ENCODE measurements at places on chromosomes 3 and 15.

- peak; percentile 97 for DNase-seq
Measured at GRCh38 chr15:64893481-64894394, 18.0 kb upstream of the ANKDD1A start.

- DNase-seq: no peak
Measured at GRCh38 chr3:114942773-114943172, 204.3 kb downstream of the ZBTB20 start.

- no peak for DNase-seq
Measured at GRCh38 chr3:5165698-5166097, 21.8 kb upstream of the EDEM1 start.

GRCh38 chr15:89991312-89991711 is 9.8 kb upstream of the ZNF710 start:
- DNase-seq: no peak

DNA sequence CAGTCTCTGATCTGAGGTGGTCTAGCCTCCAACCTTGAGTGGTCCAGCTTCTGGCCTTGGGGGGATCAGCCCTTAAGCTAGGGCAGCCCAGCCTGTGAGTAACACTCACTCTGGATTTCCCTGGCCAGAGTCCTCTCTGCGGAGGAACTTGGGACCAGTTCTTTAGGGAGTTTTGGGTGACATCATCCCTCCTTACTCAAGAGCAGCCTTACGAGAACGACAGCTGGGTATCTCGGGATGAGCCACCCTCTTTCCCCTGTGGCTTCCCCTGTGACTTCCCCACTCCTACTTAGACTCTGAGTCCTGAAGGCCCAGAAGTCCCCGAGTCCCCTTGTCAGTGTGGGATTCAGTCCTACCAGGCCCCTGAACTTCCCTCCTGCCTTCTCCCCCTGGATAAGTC is 10.2 kb upstream of the PLXND1 start:
- DNase-seq: peak; percentile 45

DNA sequence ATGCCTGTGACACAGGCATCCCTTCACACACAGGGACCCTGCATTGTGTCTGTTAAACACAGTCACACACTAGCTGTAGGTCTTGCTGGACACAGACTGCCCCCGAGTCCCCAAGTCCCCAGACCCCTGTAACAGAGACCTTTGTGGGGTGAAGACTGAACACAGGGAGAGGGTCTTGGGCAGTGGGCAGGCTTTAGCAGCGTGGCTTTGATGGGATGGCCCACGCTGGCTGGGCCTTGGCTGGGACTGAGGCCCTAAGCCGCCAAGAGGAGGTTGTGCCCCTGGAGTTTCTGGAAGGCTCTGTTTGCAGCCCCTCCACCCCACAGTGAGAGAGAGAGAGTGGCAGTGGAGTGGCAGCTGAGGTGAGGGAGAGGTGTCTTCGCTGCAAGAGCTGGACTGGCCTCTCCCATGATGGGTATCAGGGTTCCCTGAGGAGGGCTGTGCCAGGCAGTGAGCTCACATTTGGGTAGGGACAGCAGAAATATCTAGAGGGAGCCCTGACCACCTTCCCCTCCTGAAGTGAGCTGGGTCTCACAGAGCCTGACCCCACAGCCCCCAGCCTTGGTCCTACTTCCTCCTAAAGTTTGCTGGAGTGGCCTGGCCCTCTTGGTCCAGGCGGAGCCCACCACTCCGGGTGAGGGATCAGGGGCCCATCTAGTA is 635 bp upstream of the VILL start:
- DNase-seq: no peak

GRCh38 chr3:143063018-143063417 is 56.6 kb upstream of the CHST2 start:
- no peak for DNase-seq

- DNase-seq: no peak
Measured at GRCh38 chr15:74505837-74506514, 35.0 kb upstream of the ARID3B start.

GRCh38 chr3:159865041-159865579 is 123.5 kb upstream of the IL12A start:
- no peak for DNase-seq

GRCh38 chr3:106160396-106160795 is 291.6 kb upstream of the CBLB start:
- no peak for DNase-seq

GRCh38 chr3:97021778-97022177 is 207.4 kb downstream of the EPHA6 start:
- DNase-seq: no peak

DNA sequence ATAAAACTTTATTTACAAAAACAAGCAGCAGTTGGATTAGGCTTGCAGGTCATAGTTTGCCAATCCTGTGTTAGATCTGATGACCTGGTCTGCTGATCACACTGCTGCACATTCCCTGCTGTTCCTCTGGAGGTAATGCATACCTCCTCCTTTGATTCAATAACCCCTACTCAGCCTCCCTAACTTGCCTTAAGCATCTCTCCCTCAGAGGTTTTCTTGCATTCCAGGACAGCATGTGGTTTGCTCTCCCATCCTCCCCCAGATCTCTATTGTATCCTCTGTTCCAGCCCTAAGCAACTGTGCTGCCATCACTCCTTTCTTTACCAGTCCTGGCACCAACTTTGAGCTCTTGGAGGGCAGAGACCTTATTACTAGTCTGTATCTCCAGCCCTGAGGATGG is 63.4 kb downstream of the CACNA2D3 start:
- DNase-seq: no peak

- DNase-seq: no peak
Measured at GRCh38 chr15:39358441-39359041, 222.3 kb upstream of the THBS1 start.

DNA sequence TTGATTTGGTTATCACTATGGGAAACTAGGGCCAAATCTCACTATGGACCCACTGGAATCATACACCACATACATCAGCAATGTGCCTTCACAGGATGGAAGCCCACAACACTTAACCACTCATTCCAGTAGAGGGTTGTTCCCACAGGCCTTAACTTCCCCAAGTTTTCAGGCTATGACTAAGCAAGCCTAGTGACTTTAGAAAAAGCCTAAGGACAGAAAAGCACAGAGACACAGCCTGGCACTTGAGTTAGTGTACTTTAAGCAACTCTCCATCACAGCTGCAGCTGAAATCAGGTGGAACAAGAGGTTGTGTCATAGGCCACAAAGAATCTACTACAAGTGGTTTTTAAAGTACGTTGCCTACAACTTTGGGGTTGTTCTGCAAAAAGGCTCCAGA is 128.7 kb downstream of the LRRN1 start:
- DNase-seq: no peak

DNA sequence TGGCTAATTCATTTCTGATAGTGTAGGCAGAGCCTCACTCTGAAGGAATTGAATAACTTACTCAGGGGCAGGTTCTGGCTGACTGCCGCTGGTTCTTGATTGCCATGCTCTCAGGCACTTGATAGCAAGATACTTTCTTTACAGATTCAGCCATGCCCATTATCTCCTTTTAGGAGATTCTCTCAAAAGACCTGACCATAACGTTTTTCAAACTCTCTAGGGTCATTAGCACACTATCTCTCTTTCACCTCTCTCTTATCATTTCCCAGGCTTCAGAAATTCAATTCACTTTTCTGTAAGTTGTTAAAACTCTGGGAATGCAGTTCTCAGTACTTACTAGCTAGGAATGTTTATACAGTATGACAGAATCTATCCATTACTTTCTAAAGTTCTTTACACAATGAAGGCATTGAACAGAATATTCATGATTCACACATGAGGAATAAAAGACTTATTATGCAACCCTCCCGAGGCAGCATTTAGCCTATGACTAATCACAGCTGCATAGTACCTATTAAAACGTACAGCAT is 850.3 kb upstream of the CADM2 start:
- DNase-seq: no peak

- DNase-seq: no peak
Measured at GRCh38 chr15:95825671-95826411, 504.7 kb upstream of the NR2F2 start.

DNA sequence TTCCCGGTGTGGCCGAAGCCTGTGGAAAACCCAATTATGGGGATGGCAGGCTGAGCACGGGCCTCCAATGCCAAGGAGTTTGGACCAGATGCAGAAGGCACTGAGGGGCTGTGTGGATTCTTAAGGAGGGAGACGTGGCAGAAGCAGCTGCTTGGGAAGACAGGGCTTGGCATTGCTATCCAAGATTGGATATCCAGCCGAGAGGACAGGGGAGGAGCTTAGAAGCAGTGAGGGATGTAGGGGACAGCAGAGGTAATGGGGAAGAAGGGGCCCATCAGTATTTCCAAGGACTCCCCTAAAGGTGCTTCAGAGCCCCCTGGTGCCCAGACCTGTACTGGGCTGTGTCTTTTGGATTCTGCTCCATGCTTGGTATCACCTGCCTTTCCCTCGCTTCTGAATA is 112.8 kb upstream of the TLE3 start:
- DNase-seq: no peak

DNA sequence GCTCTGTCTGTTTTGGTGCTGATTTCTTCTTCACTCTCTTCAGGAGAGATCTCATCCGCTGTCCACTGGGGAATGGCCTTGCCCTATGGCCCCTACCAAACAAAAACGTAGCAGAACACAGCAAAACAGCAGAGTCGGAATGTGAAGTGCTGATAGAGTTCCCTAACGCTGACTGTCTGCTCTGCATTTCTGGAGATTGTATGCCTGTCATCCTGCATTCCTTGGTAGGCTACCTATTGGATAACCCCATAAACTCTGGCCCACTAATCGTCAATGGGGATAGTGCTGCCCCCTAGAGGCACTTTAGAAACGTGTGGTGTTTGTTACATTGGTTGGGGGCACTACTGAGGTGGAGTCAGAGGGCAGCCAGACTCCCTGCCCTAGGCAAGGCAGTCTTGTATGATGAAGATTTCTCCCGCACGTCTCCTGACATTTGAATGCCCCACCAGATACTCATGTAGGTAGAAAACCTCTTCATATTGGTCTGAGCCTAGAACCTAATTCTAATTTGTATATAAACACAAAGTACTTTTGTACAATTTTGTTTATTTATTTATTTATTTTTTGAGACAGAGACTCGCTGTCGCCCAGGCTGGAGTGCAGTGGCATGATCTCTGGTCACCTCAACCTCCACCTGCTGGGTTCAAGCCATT is 15.6 kb upstream of the MAGEF1 start:
- peak; percentile 59 for DNase-seq

DNA sequence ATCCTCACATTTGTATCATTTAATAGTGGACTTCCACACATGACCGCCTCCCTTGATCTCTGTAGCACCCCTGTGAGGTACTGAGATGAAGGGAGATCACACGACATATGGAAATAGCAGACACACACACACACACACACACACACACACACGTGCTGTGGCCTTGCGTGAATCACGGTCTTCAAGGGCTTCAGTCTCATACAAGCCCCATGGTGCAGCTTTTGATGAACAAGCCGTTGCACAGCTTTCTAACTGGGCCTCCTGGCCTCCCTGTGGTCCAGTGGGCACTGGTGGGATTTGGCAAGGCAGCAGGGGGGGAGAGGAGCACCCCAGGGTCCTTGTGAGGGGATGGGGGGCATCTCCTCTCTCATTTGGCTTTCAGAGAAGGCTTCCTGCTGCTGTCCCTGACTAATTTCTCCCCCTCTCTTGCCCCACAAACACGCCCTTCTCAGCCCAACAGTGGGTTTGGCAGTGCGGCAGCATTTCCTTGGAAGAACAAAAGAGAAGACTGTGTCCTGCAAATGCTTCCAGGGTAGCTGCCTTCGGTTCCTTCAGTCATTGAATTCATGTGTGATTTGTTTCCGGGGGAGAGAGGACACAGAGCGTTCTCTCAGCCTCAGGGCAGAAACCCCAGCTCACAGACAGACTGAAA is 98.7 kb downstream of the SMAD6 start:
- DNase-seq: no peak

GRCh38 chr15:33154351-33155166 is 40.0 kb downstream of the FMN1 start:
- DNase-seq: peak; percentile 66

- DNase-seq: no peak
Measured at GRCh38 chr15:101243420-101243819, 8.4 kb downstream of the CHSY1 start.

- no peak for DNase-seq
Measured at GRCh38 chr3:141448606-141449220, 38.1 kb upstream of the RASA2 start.

GRCh38 chr3:6132684-6133432 is 728.1 kb upstream of the GRM7 start:
- no peak for DNase-seq

GRCh38 chr15:43872416-43873020 is 45.7 kb downstream of the WDR76 start:
- peak; percentile 30 for DNase-seq

DNA sequence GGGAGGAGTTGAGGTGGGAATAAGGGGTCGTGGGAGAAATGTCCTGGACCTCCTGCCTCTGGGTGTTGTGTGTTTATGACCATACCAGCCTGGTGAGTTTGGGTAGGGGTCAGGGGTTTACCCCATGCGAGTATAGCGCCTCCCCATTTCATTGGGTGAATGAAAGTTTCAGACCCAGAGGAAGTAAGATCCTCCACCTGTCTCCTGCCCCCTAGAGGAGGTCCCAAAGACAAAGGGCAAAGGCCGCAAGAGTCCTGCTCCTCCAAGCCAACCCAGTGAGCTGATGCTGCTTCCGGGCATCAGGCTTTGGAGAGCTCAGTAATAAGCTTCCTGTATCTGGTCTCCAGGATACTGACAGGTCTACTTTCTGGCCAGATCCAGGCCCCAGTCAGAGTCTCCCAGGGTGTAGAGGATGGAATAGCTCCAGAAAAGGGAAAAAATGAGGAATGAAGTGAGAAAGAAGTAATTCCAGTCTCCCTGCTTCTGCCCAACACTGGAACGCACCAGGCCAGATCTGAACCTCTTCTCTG is 6.4 kb upstream of the TBC1D21 start:
- DNase-seq: no peak

DNA sequence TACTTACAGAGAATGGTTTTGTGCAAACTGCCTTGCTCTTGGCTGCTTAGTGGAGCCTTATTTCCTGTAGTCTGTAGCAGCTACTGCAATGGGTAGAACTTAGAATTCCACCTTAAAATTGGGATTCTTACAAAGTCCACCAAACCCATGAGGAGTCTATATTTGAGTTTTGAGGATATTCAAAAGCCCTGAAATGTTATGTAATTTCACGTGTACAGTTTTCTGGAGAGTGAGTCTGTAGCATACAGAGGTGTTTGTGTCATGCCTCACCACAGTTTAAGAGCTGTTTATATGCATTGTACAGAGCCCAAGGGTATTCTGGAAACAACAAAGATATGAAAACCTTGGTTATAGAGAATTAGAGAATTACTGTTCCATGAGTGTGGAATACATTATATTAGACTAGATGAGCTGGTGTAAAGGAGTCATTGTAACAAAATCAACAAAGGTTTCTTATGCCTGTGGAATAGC is 114.4 kb downstream of the MBNL1 start:
- DNase-seq: no peak

- DNase-seq: peak; percentile 35
Measured at GRCh38 chr3:186241910-186242821, 119.9 kb downstream of the DGKG start.

DNA sequence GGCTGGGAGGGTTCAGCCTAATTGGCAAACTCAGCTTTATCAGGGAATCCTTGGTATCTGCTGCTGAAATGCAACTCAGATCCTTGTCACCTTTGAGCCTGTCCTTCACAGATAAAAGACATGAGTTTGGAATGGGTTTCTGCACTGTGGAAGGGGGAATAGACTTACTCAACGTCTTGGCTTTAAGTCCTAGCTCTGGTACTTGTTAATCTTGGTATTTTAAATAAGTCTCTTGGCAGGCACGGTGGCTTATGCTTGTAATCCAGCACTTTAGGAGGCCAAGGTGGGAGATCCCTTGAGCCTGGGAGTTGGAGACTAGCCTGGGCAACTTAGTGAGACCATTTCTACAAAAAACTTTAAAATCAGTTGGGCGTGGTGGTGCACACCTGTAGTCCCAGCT is 55.1 kb upstream of the ATOSA start:
- no peak for DNase-seq

- no peak for DNase-seq
Measured at GRCh38 chr3:119676020-119676419, 1.2 kb downstream of the COX17 start.
